ENCODE measurements at places on chromosomes 13 and 19.

- H3K27ac ChIP-seq: peak overlapping the region; percentile 95
- peak; percentile 56 for DNase-seq
- no peaks in the 10 kb centered on the region for H3K27me3 ChIP-seq
- peak overlapping the region; percentile 86 for H3K4me3 ChIP-seq
- H3K36me3 ChIP-seq: peaks cover 23% of the 10 kb centered on the region
These were observed 155.5 kb downstream of the TBC1D4 start for GRCh38 chr13:75326173-75327134.

DNA sequence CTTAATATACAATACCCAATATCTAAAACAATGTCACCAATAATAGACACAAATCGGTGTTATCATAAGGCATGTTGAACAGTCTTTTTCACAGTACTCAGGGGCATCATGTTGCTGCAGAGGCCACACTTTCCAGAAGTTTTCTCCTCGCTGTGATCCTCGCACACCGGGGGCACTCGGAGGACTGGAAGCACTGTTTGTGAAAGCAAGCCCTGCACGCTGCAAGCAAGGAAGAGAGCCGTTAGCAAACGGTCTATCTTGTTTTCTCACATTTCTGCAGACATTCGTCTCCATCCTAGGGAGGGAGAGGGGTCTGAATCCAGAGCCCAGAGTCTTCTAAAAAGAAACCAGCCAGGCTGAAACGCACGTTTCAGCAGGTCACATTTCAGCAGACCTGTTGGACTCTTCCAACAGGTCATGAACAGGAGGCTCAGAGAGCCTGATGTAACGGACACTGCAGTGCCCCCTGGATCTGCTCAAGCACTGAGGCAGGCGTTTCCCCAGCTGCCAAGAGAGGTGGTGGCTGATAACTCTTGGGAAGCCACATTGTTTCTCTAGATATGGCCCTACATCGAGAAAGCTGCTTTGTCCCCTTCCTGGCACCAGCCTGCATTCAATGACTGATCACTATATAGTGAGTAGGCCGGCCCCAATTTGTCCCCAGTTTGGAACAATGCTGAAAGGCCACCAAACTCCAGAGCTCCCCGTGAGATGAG lies 43.6 kb downstream of the RUBCNL start:
- H3K27me3 ChIP-seq: no peaks in the 10 kb centered on the region
- no peak for DNase-seq
- peaks cover 38% of the 10 kb centered on the region for H3K4me1 ChIP-seq
- no peak overlapping the region for H3K4me3 ChIP-seq
- no peak overlapping the region for H3K27ac ChIP-seq

DNA sequence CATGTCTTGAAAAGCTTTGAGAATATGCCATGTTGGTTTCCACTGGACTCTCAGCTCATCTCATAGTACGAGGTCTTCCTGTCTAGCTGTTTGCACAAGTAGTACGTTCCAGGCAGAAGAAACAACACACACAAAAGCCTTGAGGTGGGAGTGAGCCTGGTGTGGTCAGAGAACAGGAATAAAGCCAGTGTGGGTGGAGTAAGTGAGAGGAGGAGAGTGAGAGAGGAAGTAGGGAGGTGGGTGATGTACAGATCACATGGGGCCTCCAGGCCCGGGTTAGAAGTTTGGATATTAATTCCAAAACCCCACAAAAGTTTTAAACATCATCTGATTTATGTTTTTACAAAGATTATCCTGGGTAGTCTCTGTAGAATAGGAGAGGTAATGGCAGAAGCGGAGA lies 230.6 kb downstream of the MTUS2 start:
- no peaks in the 10 kb centered on the region for H3K4me1 ChIP-seq
- no peak overlapping the region for H3K4me3 ChIP-seq
- no peak for DNase-seq
- no peaks in the 10 kb centered on the region for H3K27me3 ChIP-seq
- H3K27ac ChIP-seq: no peak overlapping the region

GRCh38 chr13:99671746-99672145 lies 170.5 kb downstream of the TM9SF2 start:
- peaks cover 14% of the 10 kb centered on the region for H3K27me3 ChIP-seq
- no peak for DNase-seq
- H3K27ac ChIP-seq: no peak overlapping the region
- H3K36me3 ChIP-seq: no peaks in the 10 kb centered on the region

GRCh38 chr19:8113017-8113416 lies 36.4 kb downstream of the FBN3 start:
- no peaks in the 10 kb centered on the region for H3K4me1 ChIP-seq
- H3K27ac ChIP-seq: no peak overlapping the region
- no peak for DNase-seq
- H3K4me3 ChIP-seq: no peak overlapping the region

DNA sequence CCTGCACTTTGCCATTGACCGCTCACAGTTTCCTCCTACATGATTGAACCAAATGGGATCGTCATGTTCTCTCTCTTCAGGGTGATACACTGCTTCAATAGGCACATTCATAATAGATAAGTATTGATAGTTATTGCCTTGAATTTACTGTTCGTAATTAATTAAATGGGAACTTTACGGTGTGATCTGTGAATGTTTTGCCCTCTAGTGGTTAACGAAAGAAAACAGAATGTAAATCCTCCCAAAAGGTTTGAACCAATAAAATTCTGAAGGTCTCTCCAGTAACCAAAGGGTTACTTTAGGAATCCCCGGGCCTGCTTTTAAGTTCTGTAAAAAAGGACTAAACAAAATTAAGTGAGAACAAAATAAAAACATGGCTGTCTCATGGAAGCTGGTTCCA lies 389.3 kb downstream of the DACH1 start:
- no peaks in the 10 kb centered on the region for H3K27me3 ChIP-seq
- no peak overlapping the region for H3K27ac ChIP-seq
- H3K4me3 ChIP-seq: no peak overlapping the region
- H3K36me3 ChIP-seq: no peaks in the 10 kb centered on the region
- H3K4me1 ChIP-seq: no peaks in the 10 kb centered on the region

GRCh38 chr13:26749285-26749684 lies 11.3 kb downstream of the GPR12 start:
- H3K27me3 ChIP-seq: peaks cover 11% of the 10 kb centered on the region
- H3K36me3 ChIP-seq: no peaks in the 10 kb centered on the region
- no peak overlapping the region for H3K4me3 ChIP-seq
- no peaks in the 10 kb centered on the region for H3K4me1 ChIP-seq
- no peak for DNase-seq

- no peaks in the 10 kb centered on the region for H3K36me3 ChIP-seq
- no peak overlapping the region for H3K4me3 ChIP-seq
- no peak for DNase-seq
These were observed 163.5 kb downstream of the PAN3 start for GRCh38 chr13:28301839-28302238.

DNA sequence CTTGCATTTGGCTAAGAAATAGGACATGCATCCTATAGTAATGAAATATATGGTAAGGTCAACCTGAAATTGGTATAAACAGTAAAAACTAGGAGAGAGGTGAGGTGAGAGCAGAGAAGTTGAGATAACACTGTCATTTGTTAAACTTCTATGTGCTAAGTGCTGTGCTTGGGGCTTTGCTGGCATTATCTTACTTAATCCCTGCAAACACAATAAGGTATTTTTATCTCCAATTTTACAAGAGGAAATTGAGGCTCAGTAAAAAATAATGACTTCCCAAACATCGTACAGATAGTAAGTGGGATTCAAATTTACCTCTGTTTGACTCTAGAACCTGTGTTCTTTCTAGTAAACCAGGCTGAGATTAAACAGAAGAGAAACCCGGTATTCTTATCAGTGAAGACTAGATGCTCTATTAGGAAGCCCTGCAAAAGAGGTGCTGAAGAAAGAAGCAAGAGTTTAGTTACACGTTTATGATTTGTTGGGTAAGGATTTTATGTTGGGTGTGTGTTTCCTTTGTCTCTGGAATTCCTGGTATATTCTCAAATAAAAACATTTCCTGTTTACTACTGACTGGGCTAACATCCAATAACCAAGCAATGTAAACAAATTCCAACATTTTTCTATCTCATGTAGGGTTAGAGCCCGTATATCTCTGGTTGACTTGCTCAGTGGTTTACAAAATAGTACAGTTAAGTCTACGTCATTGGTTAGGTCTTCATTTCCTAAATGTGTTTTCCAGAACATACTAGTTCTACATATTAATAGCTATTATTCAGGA lies 137.3 kb upstream of the FNDC3A start:
- no peaks in the 10 kb centered on the region for H3K4me1 ChIP-seq
- peaks cover 33% of the 10 kb centered on the region for H3K27me3 ChIP-seq
- H3K36me3 ChIP-seq: no peaks in the 10 kb centered on the region
- no peak overlapping the region for H3K27ac ChIP-seq
- DNase-seq: no peak
- H3K4me3 ChIP-seq: no peak overlapping the region

GRCh38 chr19:48362716-48363499 lies 832 bp downstream of the TMEM143 start:
- peak overlapping the region; percentile 90 for H3K27ac ChIP-seq
- peaks cover 3% of the 10 kb centered on the region for H3K36me3 ChIP-seq
- H3K4me3 ChIP-seq: peak overlapping the region; percentile 78
- H3K4me1 ChIP-seq: peaks cover 12% of the 10 kb centered on the region

DNA sequence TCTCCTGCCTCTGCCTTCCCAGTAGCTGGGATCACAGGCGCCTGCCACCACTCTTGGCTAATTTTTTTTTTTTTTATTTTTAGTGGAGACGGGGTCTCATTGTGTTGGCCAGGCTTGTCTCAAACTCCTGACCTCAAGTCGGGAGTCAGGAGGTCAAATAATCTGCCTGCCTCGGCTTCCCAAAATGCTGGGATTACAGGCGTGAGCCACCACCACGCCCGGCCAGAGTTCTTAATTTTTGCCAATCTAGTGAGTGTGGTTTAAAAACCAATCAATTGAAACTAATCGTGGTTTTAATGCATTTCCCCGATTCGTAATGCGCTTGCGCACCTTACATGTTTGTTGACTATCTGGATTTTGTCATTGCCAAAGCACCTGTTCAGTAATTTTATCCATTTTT lies 37.0 kb downstream of the SKA3 start:
- peak overlapping the region; percentile 96 for H3K27ac ChIP-seq
- H3K27me3 ChIP-seq: peaks cover 7% of the 10 kb centered on the region
- H3K4me3 ChIP-seq: peak overlapping the region; percentile 94
- H3K4me1 ChIP-seq: peaks cover 15% of the 10 kb centered on the region

GRCh38 chr13:30133996-30134395 lies 173.4 kb downstream of the KATNAL1 start:
- H3K27me3 ChIP-seq: no peaks in the 10 kb centered on the region
- H3K4me1 ChIP-seq: peaks cover 17% of the 10 kb centered on the region
- DNase-seq: no peak
- no peak overlapping the region for H3K27ac ChIP-seq
- no peak overlapping the region for H3K4me3 ChIP-seq

DNA sequence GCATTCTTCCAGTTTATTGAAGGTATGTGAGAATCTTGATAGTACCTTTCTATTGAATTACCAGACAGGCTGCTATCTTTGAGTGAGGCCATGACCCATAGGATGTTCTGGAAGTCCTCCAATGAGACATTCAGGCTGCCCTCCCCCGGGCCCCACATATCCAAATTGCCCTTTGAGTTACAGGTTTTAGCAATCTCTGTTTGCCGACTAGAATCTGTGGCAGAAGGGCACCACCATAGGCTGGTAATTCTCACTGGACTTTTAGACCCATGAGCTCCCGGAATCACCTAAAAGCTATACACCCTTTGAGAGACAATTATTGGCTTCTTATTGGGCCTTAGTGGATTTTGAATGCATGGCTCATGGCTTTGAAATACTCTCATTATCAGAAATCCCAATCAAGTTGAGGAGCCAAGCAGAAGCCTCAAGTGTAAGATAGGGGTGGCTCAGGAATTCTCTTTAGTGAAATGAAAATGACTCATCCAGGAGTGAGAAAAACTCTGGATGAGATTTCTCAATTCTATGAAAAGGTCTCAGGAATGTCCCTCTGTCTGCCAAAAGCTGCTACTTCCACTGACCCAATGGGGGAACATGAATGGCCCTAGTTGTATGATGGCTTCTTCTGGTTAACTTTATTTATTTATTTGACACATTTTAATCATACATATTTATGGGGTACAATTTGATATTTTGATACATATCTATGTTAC lies 172.1 kb upstream of the CSNK1A1L start:
- no peak for DNase-seq
- no peak overlapping the region for H3K27ac ChIP-seq
- no peak overlapping the region for H3K4me3 ChIP-seq

GRCh38 chr19:54400913-54401312 lies 14.4 kb upstream of the TTYH1 start:
- no peak overlapping the region for H3K4me3 ChIP-seq
- H3K36me3 ChIP-seq: no peaks in the 10 kb centered on the region
- peaks cover 3% of the 10 kb centered on the region for H3K27me3 ChIP-seq
- DNase-seq: no peak
- no peaks in the 10 kb centered on the region for H3K4me1 ChIP-seq
- H3K27ac ChIP-seq: no peak overlapping the region

DNA sequence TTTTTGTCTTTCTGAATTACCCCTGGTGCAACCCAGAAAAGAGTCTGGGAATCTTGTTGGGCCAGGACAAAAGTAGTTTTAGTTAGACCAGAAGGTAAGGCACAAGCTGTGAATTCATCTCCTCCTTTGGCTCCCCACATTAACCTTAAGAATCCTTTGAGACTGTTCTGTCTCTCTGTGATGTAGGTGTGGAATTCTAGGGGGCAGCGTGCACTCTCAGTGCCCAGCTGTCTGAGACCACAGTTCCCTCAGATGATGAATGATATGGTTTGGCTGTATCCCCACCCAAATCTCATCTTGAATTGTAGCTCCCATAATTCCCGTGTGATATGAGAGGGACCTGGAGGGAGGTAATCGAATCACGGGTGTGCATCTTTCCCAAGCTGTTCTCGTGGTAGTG lies 43.9 kb downstream of the ZNF506 start:
- DNase-seq: no peak
- H3K27ac ChIP-seq: no peak overlapping the region
- peak overlapping the region; percentile 96 for H3K4me3 ChIP-seq
- peaks cover 31% of the 10 kb centered on the region for H3K4me1 ChIP-seq

- peak overlapping the region; percentile 97 for H3K4me3 ChIP-seq
- H3K4me1 ChIP-seq: peaks cover 23% of the 10 kb centered on the region
These were observed 737 bp downstream of the XRCC1 start for GRCh38 chr19:43574424-43575155.

DNA sequence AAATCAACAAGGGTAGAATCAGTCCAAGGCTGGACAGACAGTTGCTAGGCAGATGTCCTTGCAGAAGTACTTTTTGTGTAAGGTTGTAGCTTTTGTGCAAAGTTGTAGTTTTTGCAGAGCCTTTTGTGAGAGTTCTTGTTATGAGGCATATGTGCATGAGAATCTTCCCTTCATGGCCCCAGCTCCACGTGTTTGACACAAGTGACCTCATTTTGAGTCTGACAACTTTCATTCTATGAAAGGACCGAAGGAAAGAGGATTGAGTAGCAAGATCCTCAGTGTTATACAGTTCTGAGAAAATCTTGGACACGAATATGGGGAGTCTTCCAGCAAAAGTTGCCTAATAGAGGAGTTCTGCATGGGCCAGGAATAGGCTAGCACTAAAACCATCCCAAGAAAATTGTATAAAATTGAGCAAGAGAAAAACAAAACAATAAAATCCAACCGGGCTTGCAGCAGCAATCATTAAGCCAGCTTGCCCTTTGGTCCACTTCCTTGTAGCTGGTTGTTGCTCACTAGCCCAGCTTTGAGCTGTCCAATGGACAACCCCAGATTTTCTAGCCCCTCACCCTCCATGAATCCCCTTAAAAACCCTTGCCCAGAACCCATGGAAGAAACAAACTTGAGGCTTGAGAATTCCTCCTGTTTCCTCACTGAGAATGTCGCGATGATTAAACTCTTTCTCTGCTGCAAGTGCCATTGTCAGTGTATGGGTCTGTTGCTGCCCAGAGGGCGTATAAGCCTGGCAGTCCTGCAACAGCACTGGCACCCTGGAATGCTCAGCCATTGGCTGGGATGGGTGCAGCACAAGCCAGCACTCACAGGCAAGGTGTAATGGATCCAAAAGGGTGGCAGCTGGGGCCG lies 6.5 kb downstream of the EPSTI1 start:
- H3K4me3 ChIP-seq: no peak overlapping the region
- H3K36me3 ChIP-seq: peaks cover 61% of the 10 kb centered on the region
- DNase-seq: no peak
- peaks cover 30% of the 10 kb centered on the region for H3K4me1 ChIP-seq
- H3K27me3 ChIP-seq: no peaks in the 10 kb centered on the region

Measured in activated T-helper 2 cell treated with anti-CD3 and anti-CD28 coated beads, Interferon-gamma antibody, Interleukin-2, Interleukin-4, amounts not matched to agents 10 μg/mL and 5 μg/mL and 100 μg/mL, durations not matched to agents 14 hours and 24 hours and 36 hours (primary cell).